Fibroblast of mammary gland (primary cell): ENCODE measurements at places on chromosomes 6 and 20.

GRCh38 chr6:121236984-121237383 lies 97.3 kb downstream of the TBC1D32 start:
- no peak for DNase-seq

GRCh38 chr6:42742116-42742894 lies 3.6 kb downstream of the TBCC start:
- peak; percentile 78 for DNase-seq

DNA sequence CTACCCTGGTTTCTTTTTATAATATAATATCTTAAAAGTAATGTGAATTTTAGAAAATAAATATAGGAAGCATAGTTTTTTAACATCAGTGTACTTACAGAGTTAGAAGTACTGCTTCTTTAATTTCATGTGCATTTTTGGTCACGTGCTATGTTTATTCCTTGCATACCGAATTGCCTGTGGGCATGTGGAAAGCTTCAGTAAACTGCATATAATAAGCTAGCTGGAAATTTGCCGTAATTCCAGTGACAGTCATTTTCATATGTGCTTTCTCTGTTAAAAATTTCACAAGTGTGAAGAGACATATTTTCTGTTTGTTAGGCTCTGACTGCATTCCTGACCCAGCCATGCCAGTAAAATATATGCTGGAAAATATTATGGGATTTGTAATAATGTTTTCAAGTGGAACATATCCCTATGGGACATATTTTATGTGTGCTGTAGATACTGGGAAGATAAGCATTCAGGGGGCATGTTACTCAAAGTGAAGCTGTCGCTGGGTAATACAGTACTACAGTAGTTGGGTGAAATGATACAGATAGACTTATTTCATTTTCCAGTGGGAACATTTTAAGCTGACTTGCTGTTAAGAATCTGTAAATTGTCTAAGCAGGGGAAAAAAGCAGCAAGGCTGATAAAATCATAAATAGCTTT lies 616.7 kb downstream of the FRK start:
- DNase-seq = no peak

GRCh38 chr6:48826901-48827701 lies 636.0 kb downstream of the MMUT start:
- peak; percentile 98 for DNase-seq

DNA sequence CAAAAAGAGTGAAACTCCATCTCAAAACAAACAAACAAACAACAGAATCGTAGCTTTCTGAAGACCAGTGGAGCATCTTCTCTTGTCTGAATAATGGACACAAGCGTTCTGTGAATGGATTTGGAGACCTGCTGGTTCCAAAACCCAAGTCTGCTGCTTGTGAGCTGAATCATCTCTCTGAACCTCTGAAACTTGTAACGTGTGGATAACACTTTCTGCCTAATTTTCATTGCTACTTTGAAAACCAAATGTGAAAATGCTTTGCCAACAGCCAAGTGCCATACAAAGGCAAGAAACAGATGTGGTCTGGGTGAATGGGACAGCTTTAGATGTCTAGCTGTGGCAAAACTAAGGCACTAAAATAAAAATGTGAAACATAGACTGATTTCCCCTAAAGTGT lies 44.3 kb downstream of the PHACTR1 start:
- DNase-seq = no peak

- no peak for DNase-seq
Measured at GRCh38 chr6:9554806-9555205, 860.1 kb downstream of the TFAP2A start.

DNA sequence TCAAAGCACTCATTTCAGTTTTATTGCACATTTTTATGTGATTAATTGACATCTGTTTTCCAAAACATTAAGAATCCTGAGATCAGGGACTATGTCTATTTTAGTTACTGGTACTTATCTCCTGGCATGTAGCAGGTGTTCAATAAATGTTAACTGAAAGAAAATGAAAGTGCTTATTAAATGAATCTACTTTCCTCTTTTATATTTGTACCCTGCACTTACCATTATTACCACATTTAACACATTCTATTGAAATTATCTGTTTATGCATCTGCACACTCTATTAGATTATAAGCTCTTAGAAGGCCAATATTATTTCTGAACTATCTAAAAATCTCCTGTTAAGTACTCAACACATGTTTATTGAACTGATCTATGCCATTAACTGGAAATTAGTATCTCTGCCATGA lies 131.9 kb downstream of the EPM2A start:
- no peak for DNase-seq

GRCh38 chr6:147297663-147298316 lies 93.6 kb downstream of the STXBP5 start:
- no peak for DNase-seq

DNA sequence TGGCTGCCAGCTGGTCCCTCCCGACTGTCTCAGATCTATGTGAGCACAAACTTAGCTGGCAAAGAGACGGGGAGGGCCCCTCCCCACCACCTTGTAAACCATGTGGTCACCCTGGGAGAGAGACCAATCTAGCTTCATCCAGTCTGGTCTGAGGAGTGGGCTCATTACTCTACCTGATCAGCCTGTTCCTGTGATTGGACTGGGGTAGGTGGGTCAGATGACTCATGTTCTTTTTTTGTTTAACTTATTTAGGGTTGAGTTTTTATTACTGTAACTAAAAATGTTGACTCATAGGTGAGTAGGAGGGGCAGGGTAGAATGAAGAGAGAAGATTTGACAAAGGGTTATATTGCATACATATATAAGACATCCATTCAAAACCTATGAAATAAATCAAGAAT lies 4.7 kb downstream of the GSTA4 start:
- peak; percentile 62 for DNase-seq

- no peak for DNase-seq
Measured at GRCh38 chr6:137601471-137601870, 107.3 kb upstream of the OLIG3 start.

- no peak for DNase-seq
Measured at GRCh38 chr6:6610031-6610591, 21.6 kb downstream of the LY86 start.
